ENCODE measurements at places on chromosomes 12 and 14.

GRCh38 chr14:90058876-90059458, 2.8 kb upstream of the KCNK13 start:
- DNase-seq: no peak

- no peak for DNase-seq
Measured at GRCh38 chr12:104436790-104437189, 20.0 kb upstream of the CHST11 start.

GRCh38 chr12:65098364-65098763, 22.7 kb downstream of the WIF1 start:
- DNase-seq: no peak

- no peak for DNase-seq
Measured at GRCh38 chr12:32542428-32543229, 136.5 kb upstream of the DNM1L start.

- DNase-seq: no peak
Measured at GRCh38 chr12:124695861-124696260, 128.4 kb upstream of the NCOR2 start.

DNA sequence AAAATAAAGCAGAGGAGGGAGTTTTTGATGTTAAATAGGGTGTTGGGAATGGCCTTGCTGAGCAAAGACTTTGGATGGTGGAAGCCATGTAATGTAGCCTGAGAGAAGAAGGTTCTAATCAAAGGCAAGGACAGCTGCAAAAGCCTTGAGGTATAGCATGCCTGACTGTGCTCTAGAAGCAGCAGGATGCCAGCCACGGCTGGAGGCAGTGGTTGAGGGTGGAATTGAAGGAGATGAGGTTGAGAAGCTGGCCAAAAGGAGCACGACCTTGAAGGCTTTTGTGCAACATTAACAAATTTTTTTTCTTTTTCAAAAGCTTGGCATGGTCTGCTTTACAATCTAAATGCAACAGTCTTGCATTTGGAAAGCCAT, 42.3 kb upstream of the CSRP2 start:
- DNase-seq: no peak

Data from upper lobe of right lung (tissue), 1 donor.